BJ (cell line): ENCODE measurements at places on chromosomes 12 and 14.

GRCh38 chr12:124053851-124054250, 80.8 kb downstream of the ZNF664 start:
- DNase-seq, result no peak

DNA sequence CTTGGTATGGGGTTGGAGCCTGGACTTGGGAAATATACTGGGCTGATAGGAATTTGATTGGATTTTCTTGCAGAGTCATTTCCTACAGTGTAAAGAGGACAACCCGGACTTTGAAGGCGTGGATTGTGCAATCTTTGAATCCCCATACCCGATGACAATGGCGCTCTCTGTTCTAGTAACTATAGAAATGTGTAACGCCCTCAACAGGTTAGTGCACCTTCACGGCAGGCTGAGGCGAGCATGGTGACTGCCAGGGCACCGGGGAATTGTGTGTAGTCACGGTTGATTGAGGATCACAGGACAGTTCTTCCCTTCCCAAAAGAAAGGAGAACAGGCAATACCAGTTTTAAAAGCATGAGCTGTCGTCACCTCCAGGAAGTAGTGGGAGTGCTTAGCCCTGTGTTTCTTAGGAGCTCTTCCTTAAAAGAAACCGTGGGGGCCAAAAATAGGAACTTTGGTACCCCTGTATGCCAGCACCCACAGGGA, 58.3 kb downstream of the ANAPC7 start:
- DNase-seq, result no peak

DNA sequence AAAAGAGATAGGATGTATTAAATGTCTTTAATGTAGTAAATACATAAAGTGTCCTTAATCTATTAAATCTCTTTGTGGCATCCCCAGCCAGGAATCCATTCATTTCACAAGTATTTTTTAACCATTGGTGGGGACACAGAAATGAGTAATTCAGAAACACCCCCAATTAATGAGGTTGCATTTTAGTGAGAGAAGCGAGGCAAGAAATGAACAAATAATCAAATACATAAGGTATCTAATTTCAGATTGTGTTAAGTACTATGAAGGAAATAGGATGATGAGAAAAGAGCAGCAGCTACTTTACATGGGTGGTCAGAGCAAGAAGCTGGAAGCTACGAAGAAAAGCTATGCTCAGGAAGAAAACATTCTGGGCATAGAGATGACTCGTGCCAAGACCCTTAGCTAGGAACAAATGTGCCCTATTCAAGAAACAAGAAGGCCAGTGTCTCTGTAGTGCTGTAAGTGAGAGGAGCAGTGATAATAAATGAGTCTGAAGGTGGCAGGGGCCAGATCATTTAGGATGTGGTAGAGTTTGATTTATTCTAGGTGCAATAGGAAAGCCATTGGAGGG, 60.5 kb upstream of the IGF1 start:
- no peak for DNase-seq

DNA sequence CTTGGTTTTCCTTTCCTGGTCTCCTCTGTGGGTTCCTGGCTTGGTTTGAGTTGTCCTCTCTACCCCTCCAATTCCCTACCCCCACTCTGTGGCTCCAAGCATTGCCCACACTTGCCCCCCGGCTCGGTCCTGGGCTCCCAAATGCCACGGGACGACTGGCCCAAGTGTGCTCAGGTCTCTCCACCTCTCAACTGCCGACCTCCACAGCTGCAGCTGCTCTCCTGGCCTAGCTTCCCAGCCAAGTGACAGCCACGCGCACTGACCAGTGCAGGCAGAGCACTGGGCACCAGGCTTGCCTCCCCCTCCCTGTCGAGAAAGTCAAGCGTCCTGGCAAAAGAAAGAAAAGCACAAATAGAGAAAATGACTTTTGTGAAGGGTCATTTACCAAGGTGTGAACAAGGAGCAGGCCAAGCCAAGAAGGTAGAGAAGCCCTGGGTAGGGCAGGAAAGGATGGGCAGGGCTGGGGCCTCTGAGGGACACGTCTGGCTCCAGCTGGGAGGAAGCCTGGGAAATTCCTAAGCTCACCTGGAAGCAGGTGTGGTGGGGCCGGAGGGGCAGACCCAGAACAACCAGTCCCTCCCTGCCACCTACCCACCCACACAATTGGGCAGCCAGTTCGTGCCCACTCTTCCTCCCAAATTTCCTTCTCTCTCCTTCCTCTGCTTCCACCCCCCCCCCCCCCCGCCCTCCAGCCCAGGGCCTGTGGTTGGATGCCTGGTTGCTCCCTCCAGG, 1.8 kb upstream of the CEP170B start:
- DNase-seq, result no peak

- DNase-seq, result no peak
These were observed 88.2 kb downstream of the TMX1 start for GRCh38 chr14:51328064-51328771.
